ENCODE measurements at places on chromosomes 4 and X. TPM values are rescaled to one million over a fixed set of nuclear protein-coding genes. Genes with fewer than 3 reads are reported as not detected.
A peak's percentile ranks its signal among the peaks of the same experiment; 100 is the strongest.

DNA sequence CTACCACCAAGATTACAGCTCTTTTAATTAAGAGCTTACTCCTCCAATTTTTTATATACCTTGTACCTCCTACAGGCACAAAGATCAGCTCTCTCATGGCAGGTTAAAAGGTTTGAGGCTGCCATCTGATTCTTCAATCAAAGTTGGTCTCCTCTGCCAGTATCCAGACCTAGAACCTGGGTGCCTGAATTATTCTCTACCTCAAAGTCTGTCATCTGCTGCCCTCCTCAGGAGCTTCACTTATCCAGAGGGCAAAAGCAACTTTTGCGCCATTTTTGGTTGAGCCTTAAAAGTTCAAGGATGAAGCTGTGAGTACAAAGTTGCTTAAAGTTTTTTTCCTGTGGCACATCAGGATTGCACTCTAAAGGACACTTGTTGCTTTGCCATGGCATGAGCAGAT is 343.7 kb upstream of the PPP1R2C start:
- no peaks in the 10 kb centered on the region for H3K4me1 ChIP-seq
- peaks cover 14% of the 10 kb centered on the region for H3K27me3 ChIP-seq

GRCh38 chr4:154415313-154415712 is 76.3 kb downstream of the DCHS2 start:
- no peak overlapping the region for H3K4me3 ChIP-seq
- H3K36me3 ChIP-seq = no peaks in the 10 kb centered on the region
- no peaks in the 10 kb centered on the region for H3K4me1 ChIP-seq

DNA sequence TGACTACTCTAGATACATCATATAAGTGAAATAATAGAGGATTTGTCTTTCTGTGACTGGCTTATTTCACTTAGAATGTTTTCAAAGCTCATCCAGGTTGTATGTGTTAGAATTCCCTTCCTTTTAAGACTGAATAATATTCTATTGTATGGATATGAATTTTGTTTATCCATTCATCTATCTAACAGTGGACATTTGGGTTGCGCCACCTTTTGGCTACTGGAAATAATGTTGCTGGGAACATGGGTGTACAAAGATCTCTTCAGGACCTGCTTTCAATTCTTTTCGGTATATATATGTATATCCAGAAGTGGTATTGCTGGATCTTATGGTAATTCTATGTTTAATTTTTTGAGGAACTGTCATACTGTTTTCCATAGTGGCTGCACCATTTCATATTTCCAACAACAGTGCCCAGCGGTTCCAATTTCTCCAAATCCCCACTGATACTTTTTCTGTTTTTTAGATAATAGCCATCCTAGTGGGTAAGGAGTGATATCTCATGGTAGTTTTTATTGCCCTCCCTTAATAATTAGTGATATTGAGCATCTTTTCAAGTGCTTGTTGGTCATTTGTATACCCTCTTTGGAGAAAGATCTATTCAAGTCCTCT is 3.4 kb upstream of the SCD5 start:
- H3K27me3 ChIP-seq = no peaks in the 10 kb centered on the region
- H3K4me1 ChIP-seq = peaks cover 9% of the 10 kb centered on the region
- H3K4me3 ChIP-seq = no peak overlapping the region
- peak; percentile 55 for DNase-seq
- H3K36me3 ChIP-seq = no peaks in the 10 kb centered on the region

DNA sequence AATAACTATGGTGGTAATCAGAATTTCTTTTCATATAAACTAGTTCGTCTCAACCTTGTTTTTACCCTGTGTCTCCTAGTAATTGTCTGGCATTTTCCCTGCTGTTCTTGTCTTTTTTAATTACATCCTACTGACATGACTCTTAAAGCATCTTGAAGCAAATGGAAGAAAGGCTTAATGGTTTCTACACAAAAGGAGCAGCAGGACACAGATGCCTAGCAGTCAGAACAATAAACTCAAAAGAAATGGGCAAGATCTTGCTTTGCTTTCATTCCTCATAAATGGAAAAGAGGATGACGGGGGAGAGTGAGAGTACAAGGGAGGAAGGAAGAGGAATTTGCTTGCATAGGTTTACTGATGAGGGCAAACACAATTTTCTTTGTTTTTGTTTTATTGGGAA is 293.2 kb upstream of the EMCN start:
- H3K36me3 ChIP-seq = no peaks in the 10 kb centered on the region
- H3K4me1 ChIP-seq = no peaks in the 10 kb centered on the region
- no peak overlapping the region for H3K27ac ChIP-seq
- H3K27me3 ChIP-seq = no peaks in the 10 kb centered on the region
- no peak overlapping the region for H3K4me3 ChIP-seq
- DNase-seq = no peak

DNA sequence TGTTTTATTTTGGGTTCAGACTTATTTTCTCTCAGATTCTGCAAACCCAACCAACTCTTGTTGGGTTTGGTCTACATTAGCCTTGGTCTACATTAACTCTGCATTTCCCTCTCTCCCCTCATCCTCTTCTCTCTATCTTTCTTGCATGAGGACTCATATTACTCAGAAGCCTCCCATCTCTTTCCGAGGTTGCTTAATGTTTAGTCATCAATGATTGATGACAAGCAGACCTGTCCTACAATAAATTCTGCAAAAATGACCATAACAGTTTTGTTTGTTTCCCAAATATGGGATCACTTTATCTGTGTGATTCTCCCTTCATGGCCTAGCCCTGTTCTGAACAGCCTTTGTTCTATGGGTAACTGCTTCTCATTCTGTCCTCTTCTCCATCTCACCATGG is 75.2 kb downstream of the GABRB1 start:
- no peaks in the 10 kb centered on the region for H3K4me1 ChIP-seq
- H3K36me3 ChIP-seq = no peaks in the 10 kb centered on the region
- H3K4me3 ChIP-seq = no peak overlapping the region
- H3K27me3 ChIP-seq = no peaks in the 10 kb centered on the region
- no peak for DNase-seq
- no peak overlapping the region for H3K27ac ChIP-seq

DNA sequence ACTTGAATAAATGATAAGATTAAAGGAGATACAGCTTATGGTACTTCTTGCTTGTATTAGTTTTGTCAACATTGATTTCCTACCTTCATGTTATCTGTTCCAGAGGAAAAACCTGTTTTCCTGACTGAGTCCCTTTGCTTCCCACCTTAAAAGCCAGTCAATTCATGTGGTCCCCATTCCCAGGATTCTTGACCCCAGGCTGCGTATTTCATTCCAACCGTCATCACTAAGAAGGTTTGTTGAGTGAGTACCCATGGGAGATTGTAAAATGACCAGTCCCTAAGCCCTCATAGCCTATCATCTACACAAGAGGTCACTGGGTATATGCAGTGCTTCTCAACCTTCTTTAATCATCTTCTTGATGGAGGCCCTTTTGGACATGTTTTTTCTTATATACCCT is 52.2 kb downstream of the BEX3 start:
- H3K27me3 ChIP-seq = peaks cover 13% of the 10 kb centered on the region
- no peaks in the 10 kb centered on the region for H3K4me1 ChIP-seq
- no peak overlapping the region for H3K4me3 ChIP-seq
- H3K27ac ChIP-seq = no peak overlapping the region
- DNase-seq = no peak

DNA sequence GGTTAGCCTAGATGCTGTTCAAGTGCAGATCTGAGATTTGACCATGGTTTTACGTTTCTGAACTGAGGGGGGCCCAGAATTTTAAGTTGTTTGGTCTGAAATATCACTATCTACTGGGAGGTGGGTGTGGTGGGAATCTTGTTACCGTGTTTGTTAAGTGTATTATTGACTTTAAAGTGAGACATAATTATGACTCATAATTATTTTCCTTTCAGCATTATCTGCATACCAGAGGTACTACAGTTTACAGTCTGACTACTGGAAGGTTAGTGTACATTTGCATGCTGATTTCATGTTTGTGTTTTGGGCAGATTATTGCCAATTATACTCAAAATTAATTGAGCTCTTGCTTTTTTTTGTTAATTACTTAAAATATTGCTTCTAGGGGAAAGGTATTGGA is 101.5 kb downstream of the KDM6A start:
- DNase-seq = no peak
- no peaks in the 10 kb centered on the region for H3K27me3 ChIP-seq
- H3K36me3 ChIP-seq = no peaks in the 10 kb centered on the region
- H3K27ac ChIP-seq = no peak overlapping the region

GRCh38 chr4:137531168-137531985 is 917 bp downstream of the PCDH18 start:
- no peaks in the 10 kb centered on the region for H3K27me3 ChIP-seq
- DNase-seq = no peak
- peaks cover 8% of the 10 kb centered on the region for H3K4me1 ChIP-seq
- no peak overlapping the region for H3K4me3 ChIP-seq
- H3K36me3 ChIP-seq = no peaks in the 10 kb centered on the region

DNA sequence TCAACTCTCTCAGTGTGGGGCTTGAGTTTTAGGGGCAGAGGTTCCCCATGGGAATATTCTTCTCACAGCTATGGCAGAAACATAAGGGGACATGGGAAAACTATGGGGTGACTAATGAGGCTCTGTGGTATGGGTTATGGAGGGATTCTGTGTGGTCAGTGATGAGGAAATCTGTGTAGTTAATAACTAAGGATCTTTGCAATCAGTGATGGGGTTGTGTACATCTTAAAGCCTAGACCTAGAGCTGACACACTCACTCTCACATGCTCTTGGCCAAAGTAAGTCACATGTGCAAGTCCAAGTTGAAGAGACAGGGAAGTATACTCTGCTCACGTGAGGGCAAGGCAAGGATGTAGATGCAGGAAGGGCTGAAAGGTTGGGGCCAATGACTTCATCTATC is 86.4 kb upstream of the UXT start:
- H3K36me3 ChIP-seq = no peaks in the 10 kb centered on the region
- no peaks in the 10 kb centered on the region for H3K27me3 ChIP-seq
- no peak for DNase-seq
- H3K4me3 ChIP-seq = no peak overlapping the region
- no peaks in the 10 kb centered on the region for H3K4me1 ChIP-seq
- no peak overlapping the region for H3K27ac ChIP-seq

The TMEM31 gene
- 0.46 TPM for polyA plus RNA-seq

The ALAS2 gene
- 0.07 TPM for polyA plus RNA-seq

The LDB2 gene
- polyA plus RNA-seq = 33.8 TPM

The ODAPH gene
- polyA plus RNA-seq = not detected

The TBC1D25 gene
- polyA plus RNA-seq = 12.5 TPM

The RTL9 gene
- polyA plus RNA-seq = 0.10 TPM

The OPRPN gene
- not detected for polyA plus RNA-seq
